HS-27A (cell line): ENCODE measurements at places on chromosomes 4 and X.

- DNase-seq, result no peak
Observed at GRCh38 chr4:99847362-99847976, 30.8 kb downstream of the DAPP1 start.

- DNase-seq, result no peak
Observed at GRCh38 chr4:184421533-184422155, 52.7 kb downstream of the IRF2 start.

GRCh38 chr4:184364100-184364921, 110.0 kb downstream of the IRF2 start:
- DNase-seq, result no peak

- no peak for DNase-seq
Observed at GRCh38 chr4:8756816-8757215, 114.8 kb downstream of the HMX1 start.

- DNase-seq, result no peak
Observed at GRCh38 chrX:17968367-17968766, 107.3 kb upstream of the RAI2 start.

- no peak for DNase-seq
Observed at GRCh38 chrX:154411981-154412340, 622 bp downstream of the TAFAZZIN start.

- DNase-seq, result no peak
Observed at GRCh38 chrX:9286234-9286633, 178.6 kb upstream of the TBL1X start.

GRCh38 chr4:18518098-18518497, 496.5 kb upstream of the LCORL start:
- DNase-seq, result no peak

- no peak for DNase-seq
Observed at GRCh38 chr4:183299464-183299863, 20.6 kb downstream of the CLDN22 start.

GRCh38 chr4:153758136-153758535, 1.7 kb downstream of the RNF175 start:
- DNase-seq, result no peak

DNA sequence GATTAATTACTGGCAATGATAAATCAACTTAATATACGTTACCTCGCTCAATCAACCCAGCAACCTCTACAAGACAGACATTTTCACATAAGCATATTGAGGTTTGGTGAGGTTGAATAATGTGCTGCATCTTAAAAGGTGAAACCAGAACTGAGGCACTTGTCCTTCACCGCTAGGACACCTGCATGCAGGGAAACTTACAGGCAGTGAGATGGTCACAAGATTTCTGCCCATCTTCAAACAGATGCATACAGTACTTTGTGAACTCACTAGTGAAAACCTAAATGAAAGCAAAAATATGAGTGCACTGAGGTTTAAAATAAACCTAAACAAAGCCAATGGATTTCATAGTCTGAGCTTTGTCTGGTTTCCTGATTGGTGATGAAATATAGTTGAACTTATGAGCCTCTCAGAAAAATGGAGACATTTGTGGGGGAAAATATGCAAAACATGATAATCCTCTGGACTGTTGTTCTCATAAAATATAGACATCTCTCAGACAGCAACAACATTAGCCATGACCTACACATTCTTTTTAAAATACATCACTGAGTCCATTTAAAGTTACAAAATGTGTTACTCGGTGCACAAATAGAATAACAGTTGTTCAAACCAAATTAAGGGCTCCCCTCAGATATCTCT, 20.9 kb upstream of the PRSS12 start:
- no peak for DNase-seq

- no peak for DNase-seq
Observed at GRCh38 chrX:40169193-40170101, 71.7 kb upstream of the BCOR start.

- no peak for DNase-seq
Observed at GRCh38 chr4:105116616-105117319, 29.9 kb upstream of the TET2 start.

DNA sequence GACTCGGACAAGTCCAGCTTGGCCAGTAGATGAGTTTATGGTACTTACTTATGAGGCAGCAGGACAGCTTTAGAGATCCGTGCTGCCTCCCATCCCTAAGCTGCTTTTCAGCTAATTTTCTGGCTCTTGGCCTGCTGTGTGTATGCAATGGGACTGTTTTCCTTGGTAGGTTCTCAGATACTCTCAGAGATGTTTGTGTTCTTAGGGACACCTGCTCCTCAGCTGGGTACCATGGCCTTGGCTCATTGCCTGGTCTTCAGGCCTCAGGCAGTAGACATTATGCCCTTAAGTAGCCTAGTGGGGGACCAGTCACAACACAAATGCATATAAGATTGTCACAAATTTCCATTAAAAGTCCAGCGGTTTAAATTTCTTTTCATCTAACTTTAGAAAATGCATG, 688.0 kb downstream of the PCDH7 start:
- no peak for DNase-seq

DNA sequence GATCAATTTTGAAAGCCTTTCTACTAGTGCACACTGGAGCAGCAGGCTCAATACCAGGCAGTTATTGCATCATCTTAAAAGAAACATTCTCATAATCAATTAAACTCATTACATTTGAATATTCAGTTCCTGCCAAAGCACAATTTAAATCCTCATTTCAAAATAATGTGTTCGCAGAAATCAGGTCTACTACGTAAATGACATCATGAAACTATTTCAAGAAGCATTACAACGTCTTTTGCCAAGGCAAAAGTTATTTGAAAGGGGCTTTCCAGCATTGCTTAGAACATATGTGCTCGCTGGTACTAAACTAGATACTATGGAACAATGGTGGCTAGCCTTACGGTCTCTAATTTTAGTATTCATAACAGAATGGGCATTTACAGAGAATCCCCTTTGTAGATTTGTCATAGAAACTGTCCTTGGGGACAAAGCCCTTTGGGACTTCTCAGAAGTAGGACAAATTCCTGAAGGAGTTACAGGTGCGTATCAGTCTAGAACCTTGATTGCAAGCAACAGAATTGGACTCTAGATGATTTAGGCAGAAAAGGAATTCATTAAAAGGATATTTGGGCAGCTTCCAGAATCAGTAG, 27.6 kb upstream of the HUWE1 start:
- DNase-seq, result no peak

DNA sequence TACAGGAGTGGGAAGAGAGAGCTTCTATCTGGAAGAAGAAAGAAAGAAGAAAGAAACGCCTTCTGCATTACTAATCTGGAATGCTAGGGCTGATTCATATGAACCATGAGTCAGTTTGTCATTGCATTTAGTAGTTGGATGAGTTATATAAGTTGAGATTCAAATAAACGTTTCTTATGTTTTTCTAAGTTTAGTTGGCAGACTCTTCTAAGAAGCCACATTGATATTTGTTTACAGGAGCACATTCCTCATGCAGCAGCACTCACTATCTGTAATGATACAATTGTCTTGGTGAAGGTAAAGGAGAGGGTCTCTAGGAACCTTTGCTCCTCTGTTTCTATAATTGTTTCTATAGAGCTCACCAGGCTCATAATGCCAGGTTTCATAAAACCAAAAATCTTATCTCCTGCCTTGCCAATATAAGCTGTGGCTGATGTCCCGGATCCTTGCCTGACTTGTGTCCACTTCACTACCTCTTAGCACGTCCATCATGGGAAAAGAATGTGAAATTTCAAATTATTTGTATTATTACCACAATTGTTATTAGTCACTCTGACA, 39.5 kb downstream of the HOPX start:
- DNase-seq, result peak; percentile 89

- no peak for DNase-seq
Observed at GRCh38 chrX:143854006-143854405, 29.9 kb upstream of the UBE2NL start.

DNA sequence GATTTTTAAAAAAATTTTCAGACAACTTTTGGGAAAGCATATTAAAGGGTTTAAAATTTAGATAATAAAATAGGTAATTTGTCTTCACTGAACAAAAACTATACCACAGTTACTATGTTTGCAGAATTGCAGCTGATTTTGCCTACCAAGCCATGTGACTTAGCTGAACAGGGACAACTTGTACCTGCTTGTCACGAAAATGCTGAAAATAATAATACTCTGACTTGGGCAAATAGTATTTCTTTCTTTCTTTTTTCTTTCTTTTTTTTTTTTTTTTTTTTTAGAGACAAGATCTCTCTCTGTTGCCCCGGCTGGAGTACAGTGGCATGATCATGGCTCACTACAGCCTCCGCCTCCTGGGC, 225.2 kb upstream of the PPP1R2C start:
- no peak for DNase-seq

DNA sequence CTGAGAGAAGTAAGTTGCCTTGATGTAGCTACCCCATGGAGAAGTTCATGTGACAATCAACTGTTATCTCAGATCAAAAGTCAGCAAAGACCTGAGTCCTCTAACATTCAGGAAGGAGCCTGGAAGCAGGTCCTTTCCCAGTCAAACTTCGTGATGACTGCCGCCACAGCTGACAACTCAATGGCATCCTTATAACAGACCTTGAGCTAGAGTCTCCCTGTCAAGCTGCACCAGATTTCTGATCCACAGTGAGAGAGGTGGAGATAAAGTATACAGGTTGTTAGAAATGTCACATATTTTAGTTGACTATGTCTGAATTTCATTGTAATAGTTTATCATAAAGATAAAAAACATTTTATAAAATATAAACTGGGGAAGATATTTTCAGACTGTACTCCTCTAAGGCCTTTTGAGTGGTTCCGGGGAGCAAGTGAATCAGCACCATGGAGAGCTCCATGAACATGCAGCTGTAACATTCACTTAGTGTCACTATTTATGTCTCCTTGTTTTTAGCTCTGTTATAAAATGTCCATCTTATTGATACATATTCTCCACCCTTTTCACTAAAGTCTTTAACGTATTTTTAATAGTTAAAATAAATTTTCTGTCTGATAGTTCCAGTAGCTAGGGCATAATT, 1653.5 kb upstream of the AGA start:
- DNase-seq, result no peak

GRCh38 chr4:181597766-181598165, 645.4 kb upstream of the TENM3 start:
- DNase-seq, result peak; percentile 5

DNA sequence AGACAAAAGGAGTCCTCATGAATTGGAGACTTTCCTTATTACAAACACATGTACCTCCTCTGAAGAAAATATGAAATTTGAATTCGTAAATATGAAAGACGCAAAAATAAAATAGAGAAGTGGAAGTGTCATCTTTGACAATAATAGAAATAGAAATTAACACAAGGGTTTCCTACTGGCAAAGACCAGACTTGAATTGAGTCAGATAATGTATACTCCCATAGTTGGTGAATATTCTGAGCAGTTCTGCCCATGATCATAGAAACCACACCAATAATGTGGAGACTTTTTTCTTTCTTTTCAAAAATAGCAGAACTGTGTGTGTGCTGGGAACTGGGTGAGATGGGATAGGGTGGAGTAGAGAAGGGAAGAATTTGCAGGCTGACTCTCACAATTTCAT, 277.7 kb upstream of the TET2 start:
- DNase-seq, result no peak

DNA sequence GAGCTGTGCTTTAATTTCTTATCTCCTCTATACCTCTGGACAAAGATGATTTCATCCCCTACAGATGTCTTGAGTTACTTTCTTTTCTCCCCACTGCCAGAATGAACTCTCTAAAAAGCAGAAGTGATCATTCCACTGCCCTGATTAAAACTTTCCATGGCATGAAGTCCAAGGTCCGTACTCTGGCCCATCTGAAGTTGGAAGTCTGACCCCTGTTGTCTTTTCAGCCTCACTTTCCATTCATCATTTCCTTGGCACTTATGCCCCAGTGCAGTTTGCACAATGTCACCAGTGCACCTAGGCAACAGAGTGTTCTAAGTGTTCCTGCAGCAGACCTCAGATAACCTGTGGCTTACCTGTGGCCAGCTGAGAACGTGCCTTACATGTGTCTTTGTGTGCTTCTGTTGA, 242.4 kb downstream of the FRAS1 start:
- DNase-seq, result no peak

- no peak for DNase-seq
Observed at GRCh38 chrX:119682019-119682989, 10.7 kb downstream of the SEPTIN6 start.

DNA sequence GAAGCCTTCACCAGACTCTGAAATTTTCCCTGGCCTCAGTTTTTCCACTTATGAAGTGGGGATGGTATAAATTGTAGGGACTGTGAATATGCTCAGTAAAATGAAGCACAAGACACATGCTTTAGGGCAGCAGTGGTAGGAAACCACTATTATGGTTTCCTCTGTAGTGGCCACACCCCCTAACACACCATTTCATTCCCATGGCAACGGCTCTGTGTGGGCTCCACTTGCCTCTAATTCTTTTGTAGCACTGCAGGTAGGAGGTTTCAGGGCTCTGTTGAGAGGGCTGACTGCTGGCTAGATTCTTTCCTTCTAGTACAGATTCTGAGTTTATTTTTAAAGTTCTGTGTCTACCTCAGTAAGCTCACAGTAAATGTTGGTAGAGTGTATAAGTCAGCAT, 3.5 kb upstream of the VMA21 start:
- no peak for DNase-seq

- no peak for DNase-seq
Observed at GRCh38 chr4:177671845-177672244, 229.6 kb upstream of the AGA start.

- peak; percentile 66 for DNase-seq
Observed at GRCh38 chr4:165325732-165326512, 1.5 kb upstream of the MSMO1 start.

- DNase-seq, result no peak
Observed at GRCh38 chr4:95534032-95534431, 14.7 kb downstream of the UNC5C start.

DNA sequence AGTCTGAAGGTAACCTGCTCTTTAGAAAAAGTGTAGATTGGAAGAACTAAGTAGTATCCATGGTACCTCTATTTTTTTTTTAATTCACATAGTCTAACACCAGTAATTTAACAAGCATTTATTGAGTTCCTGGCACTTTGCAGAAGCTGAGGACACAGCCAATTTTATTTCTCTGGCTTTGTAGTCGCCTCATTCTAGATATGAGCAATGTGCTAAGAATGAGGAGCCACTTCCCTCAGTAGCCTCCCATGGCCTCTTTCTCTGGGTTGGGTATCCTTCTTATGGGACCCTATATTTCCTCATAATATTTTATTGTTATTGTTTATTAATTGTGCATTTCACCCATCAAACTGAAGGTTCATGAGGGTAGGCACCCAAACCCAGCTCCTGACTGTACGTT, 67.6 kb downstream of the ENPEP start:
- no peak for DNase-seq

DNA sequence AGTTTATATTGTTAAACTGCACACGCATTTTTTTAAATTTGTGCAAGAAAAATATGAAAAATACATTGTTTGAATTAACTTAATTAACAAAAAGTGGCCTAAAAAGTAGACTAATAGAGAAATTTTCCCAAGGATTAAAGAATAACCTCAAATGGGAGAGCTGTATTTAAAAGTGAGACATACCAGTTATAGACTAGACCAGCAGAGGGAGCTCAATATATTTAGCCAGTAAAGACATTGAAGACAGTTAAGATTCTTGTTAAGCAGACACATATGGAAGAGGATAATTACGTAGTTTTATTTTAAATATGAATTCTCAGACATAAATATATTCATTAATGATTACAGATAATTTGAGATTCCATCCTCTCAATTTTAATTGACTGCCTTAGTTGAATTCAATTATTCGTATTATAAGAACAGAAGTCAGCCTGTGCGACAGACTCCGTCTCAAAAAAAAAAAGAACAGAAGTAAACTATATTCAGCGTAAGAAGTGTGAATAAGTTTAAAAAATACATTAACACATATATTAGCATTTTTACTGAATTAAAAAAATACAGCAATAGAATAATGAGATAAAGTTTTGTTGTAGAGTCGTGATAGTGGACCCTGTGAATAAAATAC, 64.8 kb downstream of the GLRA3 start:
- no peak for DNase-seq

GRCh38 chr4:164538097-164538496, 215.8 kb upstream of the SMIM31 start:
- no peak for DNase-seq
